Neural progenitor cell (in vitro differentiated cells): ENCODE measurements at places on chromosomes 5 and 9.

DNA sequence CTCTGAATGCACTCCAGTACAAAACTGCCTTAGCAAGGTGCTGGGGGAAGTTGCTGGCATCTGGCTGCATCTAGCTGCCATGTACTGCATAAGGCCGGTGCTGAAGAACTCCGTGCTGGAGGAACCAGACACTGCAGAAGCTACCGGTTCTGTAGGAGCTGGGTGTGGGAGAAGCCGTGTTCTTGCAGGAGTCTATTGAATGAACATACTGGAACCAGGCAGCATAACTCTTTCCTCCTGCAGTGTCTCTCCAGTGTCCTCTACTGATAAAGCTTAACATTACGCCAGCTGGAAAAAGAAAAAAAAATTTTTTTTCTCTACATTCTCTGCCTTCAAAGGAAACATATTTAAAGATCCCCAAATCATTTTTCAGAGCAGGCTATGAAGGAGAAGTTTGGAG lies 38.5 kb downstream of the VPS13A start:
- DNase-seq = no peak

DNA sequence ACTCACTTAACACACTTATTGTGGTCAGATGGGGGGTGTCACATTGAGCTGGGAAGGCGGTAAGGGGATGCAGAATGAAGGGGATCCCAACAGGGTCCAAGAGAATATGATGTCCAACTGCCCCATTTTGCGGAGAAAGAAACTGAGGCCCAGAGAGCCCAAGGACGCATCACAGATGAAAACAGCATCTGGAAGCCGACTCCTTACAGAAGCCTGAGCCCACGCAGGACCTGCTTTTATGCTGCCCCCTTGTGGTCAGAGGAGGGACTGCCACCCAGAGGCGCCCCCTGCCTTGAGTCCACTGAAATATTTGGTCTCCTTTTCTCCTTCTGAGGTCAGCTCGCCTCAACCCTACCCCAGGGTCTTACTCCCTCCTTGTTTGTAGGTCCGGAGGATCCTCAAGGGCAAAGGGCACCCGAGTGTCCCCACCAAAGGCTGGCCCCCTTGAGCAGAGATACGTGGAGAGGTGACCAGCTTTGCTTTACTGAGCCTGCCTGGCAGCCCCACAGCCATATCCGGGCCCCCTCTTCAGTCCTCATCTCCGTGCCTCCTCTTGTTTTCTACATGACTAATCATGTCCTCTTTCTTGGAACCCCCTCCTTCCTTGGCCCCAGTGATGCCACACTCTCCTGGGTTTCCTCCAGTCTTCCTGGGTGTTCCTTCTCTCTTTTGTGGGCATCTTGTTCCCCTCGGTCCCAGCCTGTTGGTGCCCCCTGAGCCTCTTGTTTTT lies 30.0 kb upstream of the TTLL11 start:
- DNase-seq = peak; percentile 77

- peak; percentile 82 for DNase-seq
Observed at GRCh38 chr9:130660683-130661450, 3.5 kb upstream of the PRDM12 start.

DNA sequence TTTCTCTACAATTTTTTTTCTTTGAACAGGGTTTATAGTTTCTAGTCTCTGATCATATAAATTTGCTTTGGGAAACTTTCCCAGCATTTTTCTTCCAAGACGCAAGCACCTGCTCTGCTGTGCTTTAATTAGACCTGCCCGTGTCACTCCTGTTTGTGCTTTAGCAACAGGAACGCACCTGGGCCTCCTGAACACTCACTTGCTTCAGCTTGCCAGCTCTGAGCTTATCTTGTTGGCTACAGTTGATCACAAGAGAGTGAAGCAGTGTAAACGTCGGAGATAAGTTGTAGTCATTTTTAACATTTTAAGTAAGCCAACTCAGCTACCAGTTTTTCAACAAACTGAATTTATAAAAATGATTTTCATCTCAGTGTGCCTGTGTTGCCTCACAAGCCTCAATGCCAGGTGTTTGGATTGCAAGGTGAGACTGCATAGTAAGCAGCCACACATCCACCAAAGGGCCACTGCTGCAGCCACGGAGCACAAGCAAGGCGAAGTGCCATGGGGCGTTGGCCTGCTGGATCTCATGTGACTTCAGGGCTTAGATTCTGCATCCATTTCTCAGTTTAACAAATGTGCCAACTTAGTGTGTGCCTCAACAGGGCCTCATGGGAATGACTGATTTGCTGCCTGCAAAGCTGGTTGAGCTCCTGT lies 166.9 kb downstream of the TRIO start:
- DNase-seq = no peak

GRCh38 chr9:133359399-133360175 lies 3.2 kb downstream of the SURF2 start:
- peak; percentile 66 for DNase-seq

- DNase-seq = peak; percentile 96
Observed at GRCh38 chr5:55534436-55535198, at the start of gene PLPP1. Gene PLPP1, minus strand, starts transcription at chr5:55534964. Its CDS starts 335 bp downstream, at chr5:55534629.

DNA sequence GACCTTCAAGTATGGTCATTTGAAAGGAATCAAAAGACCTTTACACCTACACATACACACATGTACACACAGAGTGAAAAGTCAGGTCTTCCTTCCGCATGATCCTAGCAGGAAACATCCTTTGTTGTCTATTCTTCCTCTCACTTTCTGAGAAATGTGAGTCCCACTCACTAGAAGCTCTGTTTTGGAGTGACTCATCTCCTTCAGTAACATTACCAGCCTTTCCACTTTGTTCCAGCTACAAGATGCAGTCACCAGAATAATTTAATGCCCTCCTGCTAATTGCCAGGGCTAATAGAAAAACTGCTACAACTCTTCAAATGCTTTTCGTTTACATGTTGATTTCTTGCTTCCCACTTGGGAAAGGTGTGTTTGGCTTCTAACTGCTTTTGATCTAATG lies 417.3 kb downstream of the RASEF start:
- DNase-seq = no peak

DNA sequence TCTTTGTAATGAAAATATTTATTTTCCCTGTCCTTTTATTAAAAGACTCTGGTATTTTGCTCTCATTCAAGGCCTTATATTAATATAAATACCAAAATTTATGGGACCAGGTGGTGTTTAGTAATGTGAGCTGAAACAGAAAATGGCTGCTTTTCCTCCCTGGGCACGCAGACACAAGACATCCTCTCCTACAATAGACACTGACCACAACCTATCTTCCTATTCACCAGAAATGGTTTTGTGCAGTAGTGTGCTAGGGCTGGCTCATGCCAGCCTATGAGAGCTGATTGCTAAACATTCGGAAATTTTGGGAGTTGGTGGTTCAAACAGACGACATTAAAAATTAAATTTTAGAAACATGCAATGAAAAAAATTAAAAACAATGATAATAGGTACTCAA lies 338.2 kb downstream of the BNC2 start:
- DNase-seq = no peak
